Left kidney (tissue), 8 donors: ENCODE measurements at places on chromosomes 4 and X. TPM values are rescaled to one million over a fixed set of nuclear protein-coding genes. Genes with fewer than 3 reads are reported as not detected.

Gene ODAPH
- not detected for polyA plus RNA-seq

Gene COL4A5
- polyA plus RNA-seq = 153 TPM

Gene DYNLT3
- 38.8 TPM for polyA plus RNA-seq

Gene BEX1
- 60.3 TPM for polyA plus RNA-seq

Gene NAT8L
- 6.4 TPM for polyA plus RNA-seq

- no peak for DNase-seq
Observed at GRCh38 chr4:112593438-112594133, 43.1 kb downstream of the ZGRF1 start.

- no peak for DNase-seq
Observed at GRCh38 chr4:80098635-80099034, 25.6 kb upstream of the ANTXR2 start.

DNA sequence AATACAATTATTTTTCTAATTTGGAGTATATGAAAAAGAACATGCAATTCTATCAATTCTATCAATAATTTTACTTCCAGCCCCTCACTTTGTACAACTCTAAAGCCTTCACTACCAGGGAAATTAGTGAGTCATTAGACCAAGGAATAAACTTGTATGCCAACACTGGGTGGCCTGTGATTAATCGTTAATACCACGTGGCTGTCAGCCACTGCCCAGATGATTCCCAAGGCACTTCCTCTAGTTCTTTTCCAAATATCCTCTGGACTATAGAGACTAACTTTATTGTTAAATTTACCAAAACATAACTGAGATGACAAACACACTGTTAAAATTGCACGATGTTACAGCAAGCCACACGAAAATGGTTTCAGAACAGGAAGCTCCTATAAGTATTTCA lies 45.7 kb downstream of the MID1 start:
- no peak for DNase-seq

GRCh38 chr4:110412354-110413065 lies 63.4 kb upstream of the ENPEP start:
- DNase-seq = peak; percentile 72

DNA sequence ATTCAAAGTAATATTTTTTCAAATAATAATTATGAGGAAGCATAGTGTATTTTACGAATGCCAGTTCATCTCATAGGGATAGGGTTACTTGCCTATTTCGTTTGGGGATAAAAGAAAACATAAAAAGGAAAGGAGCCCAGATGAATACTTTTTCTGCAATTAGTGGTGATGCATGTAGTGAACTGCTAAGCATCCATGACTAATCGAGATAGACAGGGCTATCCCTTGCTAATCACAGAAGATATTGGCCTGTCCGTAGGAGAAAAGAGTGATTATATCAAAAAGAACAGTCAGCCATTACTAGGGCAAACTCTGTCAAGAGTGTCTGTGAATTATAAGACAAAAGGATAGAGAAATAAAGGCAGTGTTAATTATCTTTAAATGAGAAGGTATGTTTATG lies 746.1 kb downstream of the C4orf33 start:
- DNase-seq = no peak

- no peak for DNase-seq
Observed at GRCh38 chr4:15343581-15343980, 84.3 kb upstream of the C1QTNF7 start.

DNA sequence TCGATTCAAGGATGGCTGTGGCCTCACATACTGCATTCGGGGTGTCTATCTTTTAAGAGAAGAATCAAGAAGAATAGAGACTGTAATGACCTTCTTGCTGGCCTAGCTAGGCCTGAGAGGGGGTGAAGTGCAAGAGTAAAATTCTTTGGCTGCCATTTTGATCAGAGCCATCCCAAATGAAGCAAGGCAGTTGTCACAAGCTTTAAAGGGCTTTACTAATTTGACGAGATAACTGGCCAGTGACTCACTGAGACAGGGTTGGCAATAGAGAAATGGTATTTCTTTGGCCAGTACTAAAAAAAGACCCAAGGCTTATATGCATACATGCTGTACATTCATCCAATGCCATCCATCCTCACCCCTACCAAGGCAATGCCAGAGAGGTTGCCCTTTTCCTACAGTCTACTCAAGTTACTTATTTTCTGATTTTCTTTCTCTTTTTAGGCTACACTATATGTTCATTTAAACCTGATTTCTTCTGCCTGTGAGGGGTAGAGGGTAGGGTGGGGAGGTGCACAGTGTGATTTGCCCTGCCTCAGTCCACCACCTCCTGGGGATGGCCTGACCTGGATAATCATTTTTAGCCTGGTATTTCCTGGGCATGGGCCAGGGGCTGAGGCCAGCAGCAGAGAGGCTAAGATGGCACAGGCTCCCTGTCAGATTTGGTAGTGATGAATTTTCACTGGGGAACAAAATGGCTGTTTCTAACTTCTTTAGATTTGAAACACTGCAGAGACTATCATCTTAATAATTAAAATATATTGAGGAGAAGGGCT lies 32.2 kb downstream of the ATG4A start:
- no peak for DNase-seq

GRCh38 chrX:139738581-139738980 lies 30.6 kb upstream of the MCF2 start:
- DNase-seq = no peak

GRCh38 chr4:12846368-12846767 lies 637.8 kb downstream of the RAB28 start:
- DNase-seq = no peak

- no peak for DNase-seq
Observed at GRCh38 chrX:37754516-37754915, 25.3 kb upstream of the CYBB start.

- DNase-seq = no peak
Observed at GRCh38 chr4:78612398-78613178, 61.0 kb downstream of the ANXA3 start.

DNA sequence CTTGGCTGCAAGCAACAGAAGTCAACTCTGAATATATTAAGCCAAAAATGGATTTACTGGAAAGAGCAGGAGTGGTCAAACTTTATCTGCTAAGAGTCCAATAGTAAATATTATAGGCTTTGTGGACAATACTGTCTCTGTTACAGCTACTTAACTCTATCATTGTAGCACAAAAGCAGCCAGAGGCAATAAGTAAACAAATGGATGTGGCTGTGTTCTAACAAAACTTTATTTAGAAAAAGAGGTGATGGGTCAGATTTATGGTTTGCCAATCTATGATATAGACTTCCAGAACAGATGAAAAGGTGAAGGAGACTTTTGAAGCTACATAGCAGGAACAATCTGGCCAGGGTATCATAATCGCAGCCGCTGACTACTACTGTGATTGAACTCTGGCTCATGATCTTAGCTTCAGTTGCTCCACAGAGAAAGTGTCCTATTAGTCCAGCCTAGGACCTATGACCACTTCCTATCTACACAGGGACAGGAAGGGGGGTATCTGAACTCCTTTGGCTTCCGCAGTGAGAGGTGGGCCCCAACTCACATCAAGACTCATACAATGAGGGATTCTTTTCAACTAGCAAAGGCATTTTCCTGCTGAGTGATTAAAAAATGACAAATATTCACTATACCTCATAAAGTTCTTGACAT lies 154.9 kb downstream of the ATG4A start:
- DNase-seq = no peak

- no peak for DNase-seq
Observed at GRCh38 chr4:8081621-8082516, 76.7 kb downstream of the ABLIM2 start.

DNA sequence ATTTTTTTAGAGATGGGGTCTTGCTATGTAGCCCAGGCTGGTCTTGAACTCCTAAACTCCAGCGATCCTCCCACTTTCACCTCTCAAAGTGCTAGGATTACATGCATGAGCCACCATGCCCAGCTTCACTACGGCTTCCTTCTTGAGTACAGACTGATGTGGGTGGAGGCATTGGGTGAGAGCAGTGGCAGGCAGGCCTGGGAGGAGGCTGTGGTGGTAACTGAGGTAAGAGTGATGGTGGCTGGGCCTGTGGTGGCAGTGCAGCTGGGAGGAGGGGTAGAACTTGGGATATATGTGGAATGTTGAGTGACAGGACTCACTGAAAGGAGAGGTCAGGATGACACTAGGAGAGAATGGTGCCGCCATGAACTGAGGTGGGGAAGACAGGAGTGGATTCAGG lies 80.9 kb downstream of the MED28 start:
- no peak for DNase-seq
